GM04504 (cell line): ENCODE measurements at places on chromosomes 2 and 18.

- no peak for DNase-seq
Observed at GRCh38 chr2:138814123-138814898, 34.1 kb upstream of the NXPH2 start.

DNA sequence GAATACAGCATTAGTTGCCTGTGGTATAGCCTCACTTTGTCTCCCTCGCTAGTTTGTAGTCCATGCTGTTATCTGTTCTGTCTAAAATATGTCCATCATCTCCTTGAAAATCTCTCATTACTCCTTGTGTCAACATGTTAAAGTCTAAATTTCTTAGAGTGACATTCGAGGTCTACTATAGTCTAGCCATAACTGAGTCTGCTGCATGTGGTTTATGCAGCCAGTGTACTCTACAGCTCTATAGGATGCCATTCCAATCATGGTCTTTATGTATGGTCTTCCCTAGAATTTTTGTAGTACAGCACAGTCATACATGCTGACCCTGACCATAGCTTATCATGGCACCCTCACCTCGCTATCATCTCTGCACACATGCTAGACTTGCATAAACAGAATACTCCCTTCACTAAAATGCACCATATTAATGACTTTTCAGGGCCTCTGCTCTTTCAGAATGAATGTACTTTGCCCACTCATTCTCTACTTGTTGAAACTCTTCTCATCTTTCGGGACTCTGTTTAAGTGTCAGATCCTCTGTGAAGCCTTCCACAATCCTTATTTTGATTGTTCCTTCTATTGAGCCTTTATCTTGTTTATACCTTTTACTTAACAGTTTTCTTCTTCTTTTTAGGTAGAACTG is 12.8 kb downstream of the TANK start:
- DNase-seq, result no peak

GRCh38 chr2:205527801-205528200 is 154.5 kb upstream of the NRP2 start:
- no peak for DNase-seq

DNA sequence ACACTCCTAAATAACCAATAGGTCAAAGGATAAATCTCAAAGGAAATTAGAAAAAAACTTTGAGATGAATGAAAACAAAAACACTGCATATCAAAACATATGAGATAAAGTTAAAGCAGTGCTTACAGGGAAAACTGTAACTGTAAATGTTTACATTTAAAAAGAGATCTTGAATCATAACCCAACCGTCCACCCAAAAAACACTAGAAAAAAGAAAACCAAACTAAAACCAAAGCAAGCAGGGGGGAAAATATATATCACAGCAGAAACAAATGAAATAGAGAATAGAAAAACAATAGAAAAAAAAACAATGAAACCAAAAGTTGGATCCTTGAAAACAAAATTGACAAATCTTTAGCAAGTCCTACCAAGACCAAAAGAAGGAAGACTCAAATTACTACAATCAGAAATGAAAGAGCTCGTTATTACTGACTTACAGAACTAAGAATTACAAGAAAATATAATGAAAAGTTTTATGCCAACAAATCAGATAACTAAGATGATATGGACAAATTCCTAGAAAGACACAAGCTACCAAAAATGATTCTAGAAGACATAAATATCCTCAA is 65.6 kb downstream of the TLK1 start:
- DNase-seq, result no peak

GRCh38 chr2:9085353-9085752 is 81.9 kb upstream of the MBOAT2 start:
- DNase-seq, result no peak

GRCh38 chr2:152470861-152471854 is 136.2 kb downstream of the FMNL2 start:
- no peak for DNase-seq

GRCh38 chr18:75132931-75133525 is 75.9 kb downstream of the PTGR3 start:
- DNase-seq, result no peak

DNA sequence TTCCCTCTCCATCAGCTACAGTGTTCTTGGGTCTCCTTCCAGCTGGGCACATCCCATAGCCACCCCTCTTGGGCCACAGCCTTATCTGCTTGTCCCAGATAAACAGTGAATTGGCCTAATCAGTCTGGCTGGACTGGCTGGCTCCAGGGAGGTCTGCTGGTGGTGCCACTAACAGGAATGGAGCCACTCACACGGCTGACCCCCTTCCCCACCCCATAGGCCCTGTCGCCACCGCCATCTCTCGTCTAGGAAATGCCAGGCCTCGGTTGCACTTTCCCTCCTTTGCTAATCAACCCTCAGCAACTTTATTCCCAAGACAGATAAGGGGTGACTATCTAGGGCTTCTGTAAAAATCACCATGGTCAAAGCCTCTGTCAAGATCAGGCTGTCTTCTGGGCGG is 23.0 kb upstream of the TNP1 start:
- no peak for DNase-seq

GRCh38 chr2:178865146-178865936 is 58.1 kb upstream of the TTN start:
- no peak for DNase-seq

GRCh38 chr18:62938006-62938405 is 222.7 kb downstream of the PHLPP1 start:
- DNase-seq, result peak; percentile 51

DNA sequence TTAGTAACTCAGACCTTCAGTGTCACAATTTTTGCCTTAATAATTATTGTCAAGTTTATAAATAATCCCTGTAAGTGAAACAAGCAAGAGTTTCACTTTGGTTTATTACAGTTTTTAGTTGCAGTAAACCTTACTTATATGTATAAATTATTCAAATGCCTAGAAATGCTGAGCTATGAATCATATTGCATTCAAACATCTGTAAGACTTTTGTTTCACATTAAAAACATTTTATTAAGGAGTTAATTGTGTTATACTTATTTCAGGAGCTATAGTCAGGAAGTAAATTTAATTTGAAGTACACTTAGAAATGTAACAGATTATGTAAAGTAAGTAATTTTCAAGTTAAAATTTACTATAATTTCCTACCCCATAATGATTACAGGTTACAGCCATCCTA is 3.9 kb upstream of the ETAA1 start:
- no peak for DNase-seq

GRCh38 chr18:80191264-80191663 is 56.0 kb downstream of the PARD6G start:
- no peak for DNase-seq

DNA sequence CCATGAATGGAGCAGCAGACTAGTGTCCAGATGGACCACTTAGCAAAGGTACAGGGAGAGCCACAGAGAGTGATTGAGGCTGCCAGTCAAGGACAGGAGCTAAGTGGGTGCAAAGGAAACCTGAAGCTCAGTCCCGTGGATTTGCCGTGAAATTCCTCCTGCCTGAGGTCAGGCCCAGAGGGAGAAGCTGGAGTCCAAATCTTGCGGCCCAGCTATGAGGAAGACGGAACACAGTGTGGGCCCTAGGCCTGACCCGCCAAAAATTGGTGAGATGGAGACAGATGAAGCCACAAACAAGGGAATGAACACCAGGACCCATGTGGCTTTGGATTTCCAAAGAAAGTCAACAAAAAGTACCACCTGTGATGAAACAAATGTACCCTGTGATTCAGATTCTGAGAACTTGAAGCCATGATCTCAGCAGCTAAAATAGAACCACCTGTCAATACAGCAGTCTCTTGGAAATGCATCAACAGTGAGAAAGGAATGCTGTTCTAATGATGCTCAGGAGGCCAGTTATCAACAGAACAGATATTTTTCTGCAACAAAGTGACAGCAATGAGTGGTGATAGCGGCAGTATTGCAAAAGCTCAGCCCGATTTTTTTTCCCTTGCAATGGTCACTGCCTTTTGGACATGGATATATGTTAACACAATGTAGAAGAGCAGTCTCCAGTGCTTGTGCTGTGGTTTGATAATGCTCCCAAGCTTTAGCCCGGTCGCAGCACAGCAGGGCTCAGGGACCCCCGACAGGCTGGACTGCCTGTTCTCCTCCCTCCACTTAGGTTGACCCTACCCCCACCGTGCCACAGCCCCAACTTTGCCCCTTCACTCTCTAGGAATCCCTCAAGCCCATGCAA is 10.7 kb downstream of the COL6A3 start:
- no peak for DNase-seq

GRCh38 chr2:23709311-23709710 is 217.6 kb downstream of the ATAD2B start:
- DNase-seq, result no peak

- no peak for DNase-seq
Observed at GRCh38 chr2:96329874-96330273, 4.8 kb downstream of the ITPRIPL1 start.

DNA sequence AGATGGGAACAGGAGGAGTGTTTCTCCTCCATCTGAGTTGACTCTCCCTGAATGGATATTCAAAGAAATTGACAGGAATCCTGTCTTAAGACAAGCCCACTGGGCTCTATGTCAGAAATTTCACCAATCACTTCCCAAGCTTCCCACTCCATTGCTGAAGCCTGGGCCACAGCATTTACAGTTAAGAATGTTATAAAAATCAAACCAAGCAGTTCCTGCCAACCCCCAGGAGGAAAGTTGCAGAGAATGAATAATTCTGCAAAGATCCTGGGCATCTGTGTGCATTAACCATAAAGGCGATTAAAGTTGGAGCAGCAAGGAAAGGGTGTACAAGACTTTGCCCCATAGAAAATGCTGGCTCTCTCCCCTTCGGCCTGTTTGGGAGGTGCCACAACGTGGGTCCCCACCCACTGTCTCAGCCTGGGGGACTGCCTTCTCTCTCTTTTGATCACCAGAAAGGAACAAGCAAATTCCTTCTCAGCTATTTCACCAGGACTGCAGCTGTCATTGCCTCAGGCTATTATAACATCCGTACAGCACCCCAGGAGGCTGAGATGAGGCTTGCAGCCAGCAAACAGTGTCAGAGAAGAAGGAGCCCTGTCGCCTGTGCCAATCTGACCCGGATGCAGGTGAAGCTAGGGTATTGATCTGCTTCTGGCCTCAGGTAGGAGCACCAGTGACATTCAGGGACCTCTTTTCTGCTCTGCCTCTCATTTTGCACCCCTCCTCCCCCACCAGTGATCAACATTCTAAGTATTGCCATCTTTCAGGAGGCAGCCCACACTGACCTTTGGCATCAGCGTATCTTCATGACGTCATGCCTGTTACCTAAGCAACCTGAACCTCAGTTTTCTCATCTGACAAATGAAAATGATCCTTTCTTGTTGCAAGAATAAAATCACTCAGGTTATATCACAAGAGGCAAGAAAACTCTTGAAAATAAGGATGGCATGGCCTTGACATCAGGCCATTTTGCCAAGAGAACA is 219.0 kb downstream of the SH3BP4 start:
- peak; percentile 81 for DNase-seq

- no peak for DNase-seq
Observed at GRCh38 chr18:62880673-62881364, 165.5 kb downstream of the PHLPP1 start.

DNA sequence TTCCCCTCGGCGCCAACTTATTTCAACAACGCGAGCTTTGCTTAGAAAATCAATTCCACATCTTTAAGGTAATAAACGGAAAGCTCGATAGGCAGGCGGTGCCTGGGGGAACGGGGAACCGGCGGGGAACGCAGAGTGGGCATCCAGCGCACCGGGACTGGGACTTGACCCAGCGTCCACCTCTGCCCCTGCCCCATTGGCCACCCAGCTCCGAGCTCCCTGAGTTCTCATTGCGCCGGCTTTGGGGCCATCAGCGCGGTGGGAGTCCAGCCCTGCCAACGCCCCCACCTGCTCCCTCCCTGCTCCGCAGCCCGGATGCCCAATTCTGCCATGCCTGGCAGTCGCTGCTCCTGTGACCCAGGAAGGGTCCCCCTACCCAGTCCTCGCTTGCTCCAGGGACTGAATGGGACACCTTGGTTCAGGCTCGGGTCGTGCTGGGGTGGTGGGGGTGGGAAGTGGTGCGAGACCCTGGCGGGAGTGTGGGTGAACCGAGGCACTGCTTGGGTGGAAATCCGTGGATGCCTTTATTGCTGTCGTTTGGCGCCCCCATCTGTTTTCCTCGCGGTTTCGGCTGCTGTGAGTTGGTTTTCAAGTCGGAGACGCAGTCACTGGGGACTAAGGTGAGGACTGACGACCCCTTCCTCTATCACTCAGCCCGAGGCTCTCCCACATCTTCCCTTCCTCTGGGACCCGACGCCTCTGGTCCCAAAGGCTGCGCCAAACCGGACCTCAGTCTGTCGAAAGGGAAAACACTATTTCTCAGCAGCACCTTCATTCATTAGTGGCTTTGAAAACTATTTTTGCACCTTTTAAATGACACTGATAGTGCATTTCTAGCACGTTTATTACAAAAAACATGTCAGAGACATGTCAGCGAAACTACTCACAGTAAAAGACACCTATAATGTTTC is 2.4 kb upstream of the EVX2 start:
- no peak for DNase-seq

DNA sequence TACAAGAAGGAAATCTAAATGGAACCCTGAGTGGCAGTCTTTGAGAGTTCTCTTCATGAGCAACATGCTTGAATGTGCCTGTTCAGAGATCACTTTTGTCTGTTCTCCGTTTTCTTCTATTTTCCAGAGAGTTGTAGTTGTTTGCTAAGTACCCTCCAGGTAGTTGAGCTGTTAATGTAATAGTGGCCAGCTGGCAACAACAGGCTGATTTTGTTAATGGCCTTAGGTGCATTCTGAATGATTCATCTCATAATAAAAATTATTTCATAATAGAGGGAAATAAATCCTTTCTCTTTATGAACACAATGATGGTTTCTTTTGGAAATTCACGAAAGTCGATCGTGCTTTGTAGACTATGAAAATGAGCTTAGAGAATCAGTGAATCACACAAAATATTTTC is 136.8 kb downstream of the LRP1B start:
- DNase-seq, result no peak

GRCh38 chr2:158291544-158292180 is 164.9 kb downstream of the CCDC148 start:
- peak; percentile 12 for DNase-seq

DNA sequence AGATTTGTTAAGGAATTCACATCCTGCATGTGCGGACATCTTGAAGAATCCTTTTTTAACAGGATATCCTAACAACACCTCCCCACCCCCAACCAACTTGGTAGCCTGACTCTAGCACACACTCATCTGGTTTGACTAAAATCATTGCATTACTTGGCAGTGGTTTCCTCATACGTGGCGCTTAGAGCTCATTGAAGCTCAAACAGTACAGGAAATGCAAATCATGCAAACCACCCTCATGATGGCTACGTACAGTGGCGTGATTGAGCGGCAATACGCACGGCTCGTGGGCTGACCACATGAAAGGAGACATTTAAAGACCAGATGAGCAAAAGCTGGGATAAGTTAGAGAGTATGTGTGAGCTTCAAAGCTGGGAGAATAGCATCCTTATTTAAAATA is 336.2 kb downstream of the ZEB2 start:
- peak; percentile 83 for DNase-seq

- no peak for DNase-seq
Observed at GRCh38 chr2:53438100-53438499, 329.5 kb upstream of the CHAC2 start.
